ENCODE measurements at places on chromosomes 16 and 17.

GRCh38 chr16:30521476-30521872 lies 4.9 kb downstream of the ZNF768 start:
- DNase-seq, result no peak

GRCh38 chr16:73396556-73396955 lies 348.6 kb upstream of the ZFHX3 start:
- DNase-seq, result no peak

DNA sequence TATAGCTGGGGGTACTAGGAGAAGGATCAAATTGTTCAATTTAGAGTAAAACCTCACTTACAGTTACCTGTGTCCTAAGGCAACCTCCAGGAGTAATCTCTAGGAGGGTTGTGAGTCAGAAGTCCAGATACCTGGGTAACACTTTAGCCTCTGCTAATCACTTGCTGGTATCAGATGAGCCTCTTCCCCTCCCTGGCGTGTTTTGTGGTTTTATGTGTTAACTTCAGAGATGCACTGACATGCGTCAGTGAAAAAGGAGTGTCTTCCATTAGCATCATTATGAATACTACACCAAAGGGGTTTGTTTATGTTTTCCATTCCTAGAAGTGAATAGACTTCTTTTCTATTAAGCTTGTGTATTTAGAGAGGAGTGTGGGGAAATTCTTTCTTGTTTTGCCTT lies 208.2 kb downstream of the FTO start:
- peak; percentile 42 for DNase-seq

DNA sequence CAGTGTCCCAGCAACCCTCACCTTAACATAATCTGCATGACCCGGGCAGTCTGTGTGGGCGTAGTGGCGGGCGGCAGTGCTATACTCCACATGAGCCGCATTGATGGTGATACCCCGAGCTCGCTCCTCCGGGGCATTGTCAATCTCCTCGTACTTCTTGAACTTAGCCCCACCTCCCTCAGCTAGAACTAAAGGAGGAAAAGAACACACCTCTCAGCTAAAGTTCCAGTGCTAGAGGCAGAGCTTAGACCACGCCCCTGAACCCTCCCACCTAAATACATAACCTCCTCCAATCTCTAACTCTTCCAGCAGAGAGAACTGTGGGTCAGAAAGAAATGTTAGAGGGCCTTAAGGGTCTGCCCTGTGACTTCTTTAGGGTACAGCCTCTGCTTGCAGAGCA lies 855 bp downstream of the TUFM start:
- peak; percentile 57 for DNase-seq

DNA sequence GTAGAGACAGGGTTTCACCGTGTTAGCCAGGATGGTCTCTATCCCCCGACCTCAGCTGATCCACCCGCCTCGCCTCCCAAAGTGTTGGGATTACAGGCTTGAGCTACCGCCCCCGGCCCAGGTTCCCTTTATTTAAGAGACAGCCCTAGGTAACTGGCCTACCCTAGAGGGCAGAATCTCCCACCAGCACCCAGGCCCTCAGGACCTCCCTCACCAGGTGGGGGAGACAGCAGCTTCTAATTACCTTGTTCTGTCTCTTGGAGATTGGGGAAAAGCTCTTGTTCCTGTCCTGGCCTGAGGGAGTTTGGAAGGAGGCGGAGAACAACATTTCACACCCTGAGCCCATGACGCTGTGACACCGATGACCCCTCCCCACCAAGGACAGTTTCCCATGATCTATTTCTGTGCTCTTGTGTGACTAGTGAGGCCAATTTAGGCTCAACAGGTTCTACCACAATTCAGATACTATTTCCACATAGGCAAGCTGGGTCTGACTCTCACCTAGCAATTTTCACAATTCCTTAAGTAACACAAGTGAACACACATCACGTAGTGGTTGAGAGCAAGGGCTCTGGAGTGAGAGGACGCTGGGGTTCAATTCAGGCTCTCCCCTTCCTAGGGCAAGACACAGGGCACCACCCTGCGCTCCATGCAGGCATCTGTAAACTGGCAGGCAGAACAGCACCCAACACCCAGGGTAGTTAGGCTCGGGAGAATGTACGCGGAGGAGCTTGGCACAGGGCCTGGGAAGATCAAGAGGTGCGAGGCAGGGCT lies 20.4 kb downstream of the HDAC5 start:
- no peak for DNase-seq

DNA sequence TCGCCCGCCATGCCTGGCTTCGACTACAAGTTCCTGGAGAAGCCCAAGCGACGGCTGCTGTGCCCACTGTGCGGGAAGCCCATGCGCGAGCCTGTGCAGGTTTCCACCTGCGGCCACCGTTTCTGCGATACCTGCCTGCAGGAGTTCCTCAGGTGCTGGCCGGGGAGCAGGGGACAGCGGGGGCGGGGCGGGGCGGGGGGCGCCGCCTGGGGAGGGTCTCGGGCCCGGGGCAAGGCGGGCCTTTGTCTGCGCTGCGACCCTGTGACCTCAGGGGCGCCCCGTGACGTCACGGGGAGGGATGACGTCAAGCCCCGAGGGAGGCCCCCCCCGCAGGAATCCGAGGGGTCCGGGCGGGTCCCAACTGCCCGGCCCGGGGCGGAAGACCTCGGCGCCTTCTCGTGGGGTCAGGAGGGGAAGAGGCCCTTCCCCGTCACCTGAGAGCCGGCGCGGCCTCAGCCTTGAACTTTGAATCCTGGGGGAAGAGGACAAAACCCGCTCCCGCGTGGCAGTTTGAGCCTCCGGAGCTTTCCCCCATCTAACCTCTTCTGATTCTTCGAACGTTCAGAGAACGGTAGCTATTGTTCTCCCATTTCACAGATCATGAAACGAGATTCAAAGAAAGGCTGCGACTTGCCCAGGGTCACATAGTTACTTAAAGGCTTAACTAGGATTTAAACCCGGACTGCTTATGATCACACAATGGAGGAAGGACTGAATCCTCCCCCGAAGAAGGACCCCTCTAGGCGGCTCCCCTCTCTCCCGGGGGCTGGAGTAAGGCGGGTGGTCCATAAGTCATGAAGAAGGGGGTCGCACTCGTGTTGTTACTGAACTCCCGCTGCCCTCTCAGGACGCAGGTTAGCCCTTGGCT lies 527 bp downstream of the TRAF4 start:
- peak; percentile 76 for DNase-seq

DNA sequence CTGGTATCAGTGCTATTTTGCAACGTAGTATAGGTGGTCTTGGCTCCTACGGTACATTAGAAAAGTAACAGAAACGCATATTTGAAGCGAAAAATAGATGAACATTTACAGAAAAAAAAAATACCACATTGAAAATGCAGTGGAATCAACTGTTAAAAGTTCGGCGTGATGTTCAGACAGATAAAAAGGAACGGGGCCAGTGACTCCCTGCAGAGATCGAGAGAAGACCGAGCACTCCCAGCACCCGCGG lies 440 bp upstream of the ZNF778 start:
- no peak for DNase-seq

GRCh38 chr17:67635681-67636080 lies 82.1 kb upstream of the NOL11 start:
- no peak for DNase-seq

DNA sequence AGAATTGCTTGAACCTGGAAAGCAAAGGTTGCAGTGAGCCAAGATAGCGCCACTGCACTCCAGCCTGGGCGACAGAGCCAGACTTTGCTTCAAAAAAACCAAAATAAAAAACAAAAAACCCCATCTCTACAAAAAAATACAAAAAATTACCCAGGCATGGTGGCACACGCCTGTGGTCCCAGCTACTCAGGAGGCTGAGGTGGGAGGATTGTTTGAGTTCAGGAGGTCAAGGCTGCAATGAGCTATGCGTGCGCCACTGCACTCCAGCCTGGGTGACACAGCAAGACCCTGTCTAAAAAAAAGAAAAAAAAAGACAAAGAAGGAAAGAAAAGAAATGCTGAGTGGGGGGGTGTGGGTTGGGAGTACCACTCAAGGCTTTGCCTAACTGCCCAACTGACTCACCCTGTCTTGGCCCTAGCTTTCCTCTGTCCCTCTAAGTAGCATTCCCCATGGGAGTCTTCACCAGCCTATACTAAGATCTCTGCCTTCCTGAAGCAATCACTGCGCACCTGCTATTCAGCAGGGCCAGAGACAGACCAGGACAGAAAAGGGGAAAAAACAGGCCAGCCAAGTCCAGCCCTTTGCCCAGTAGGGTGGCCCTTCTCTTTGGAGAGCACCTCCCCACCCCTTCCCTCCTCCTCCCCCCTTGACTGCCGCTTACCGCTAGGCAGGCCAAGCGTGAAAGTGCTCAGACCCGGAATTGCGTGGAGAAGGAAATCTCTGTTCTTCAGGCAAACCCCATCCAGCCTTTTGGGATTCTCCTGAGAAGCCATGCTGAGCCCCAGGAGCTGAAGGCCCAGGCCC lies 45.8 kb downstream of the RTN4RL1 start:
- peak; percentile 79 for DNase-seq

DNA sequence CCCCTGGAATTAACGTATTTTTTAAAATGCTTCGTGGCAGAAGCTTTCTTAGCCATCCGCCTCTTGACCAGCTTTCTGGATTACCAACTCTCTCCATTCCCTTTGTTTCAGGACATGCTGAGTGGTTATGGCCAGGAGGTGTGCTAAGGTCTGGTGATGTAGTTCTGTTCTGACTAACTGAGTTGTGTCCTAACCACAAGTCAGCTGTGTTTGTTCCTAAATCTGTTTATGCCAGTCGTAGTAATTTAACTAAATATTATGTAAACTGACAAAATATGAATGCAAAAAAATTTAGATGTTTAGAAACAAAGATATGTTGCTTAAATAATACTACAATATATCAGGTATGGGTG lies 61.6 kb downstream of the MRTFB start:
- peak; percentile 67 for DNase-seq

GRCh38 chr16:3096362-3096761 lies 2.7 kb downstream of the ZSCAN10 start:
- no peak for DNase-seq

GRCh38 chr16:278863-279366 lies 1.5 kb upstream of the ARHGDIG start:
- DNase-seq, result peak; percentile 56

DNA sequence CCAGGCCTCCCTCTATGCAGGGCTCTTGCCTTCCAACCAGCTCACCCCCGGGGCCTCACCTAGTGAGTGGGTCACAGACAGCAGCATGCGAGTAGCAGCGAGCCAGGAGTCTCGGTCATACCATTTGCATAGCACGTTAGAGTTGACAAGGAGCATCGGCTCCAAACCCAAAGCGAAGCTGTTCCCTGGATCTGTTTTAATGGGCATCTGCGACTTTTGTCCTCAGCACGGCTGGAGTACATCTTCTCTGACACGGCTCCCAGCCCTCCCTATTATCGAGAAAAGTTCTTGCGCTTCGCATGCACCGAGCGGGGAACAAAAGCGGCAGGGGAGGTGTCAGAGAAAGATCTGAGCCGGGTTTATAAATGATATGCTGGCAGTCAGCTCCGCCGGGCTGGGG lies 253.3 kb downstream of the MAF start:
- no peak for DNase-seq

DNA sequence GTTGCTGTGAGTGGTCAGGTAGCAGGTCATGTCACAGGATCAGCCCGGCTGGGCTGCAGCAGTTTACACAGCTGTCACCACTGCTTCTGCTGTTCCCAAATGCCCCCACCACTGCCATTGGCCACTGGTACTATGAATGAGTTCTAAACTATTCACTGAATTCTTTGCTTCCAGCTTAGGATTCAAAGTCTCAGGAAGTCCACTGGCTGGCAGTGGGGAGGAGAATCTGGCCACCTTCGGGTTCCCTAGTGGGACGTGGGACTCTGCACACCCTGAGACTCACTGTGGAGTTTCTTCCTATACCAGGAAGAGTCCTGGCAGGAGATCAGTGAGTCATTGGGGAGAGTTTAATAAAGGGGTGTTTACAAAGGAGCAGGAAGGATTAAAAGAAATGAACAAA lies 6.9 kb downstream of the MT1X start:
- peak; percentile 22 for DNase-seq

DNA sequence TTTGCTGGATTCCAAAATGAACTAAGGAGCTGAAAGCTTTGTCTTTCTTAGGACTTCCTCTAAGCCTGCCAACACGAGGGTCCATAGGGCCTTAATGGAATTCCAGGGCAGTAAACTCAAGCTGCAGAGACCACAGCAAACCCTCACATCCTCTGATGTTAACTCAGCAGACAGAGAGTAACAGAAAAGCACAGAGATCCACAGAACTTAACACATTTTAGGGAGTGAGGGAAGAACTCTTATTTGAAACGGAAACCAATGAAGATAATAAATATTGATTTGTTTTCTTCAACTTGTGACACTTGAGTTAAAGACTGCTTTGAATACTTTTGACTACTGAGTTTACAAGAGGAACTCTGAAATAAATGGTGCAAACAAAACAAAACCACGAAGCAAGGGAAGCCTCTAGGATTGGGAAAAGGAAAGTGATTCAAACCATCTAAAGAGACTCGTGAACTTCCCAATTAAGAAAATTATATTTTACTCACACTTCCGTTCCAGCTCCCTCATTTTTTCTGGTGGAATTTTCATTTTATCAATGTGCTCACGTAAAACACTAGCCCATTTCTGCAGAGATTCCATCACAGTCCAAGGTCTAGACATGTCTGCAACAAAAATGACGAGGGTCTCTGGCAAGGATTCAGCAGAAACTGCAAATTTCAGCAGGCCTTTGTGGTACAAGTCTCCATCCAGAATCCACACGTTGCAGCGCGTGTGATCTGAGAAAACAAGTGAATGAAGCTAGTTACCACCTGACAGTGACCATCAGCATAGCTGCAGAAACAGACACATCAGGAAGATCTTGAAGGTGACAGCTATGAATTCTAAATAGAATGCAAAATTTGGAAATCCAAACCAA lies 9.2 kb downstream of the DYNC1LI2 start:
- DNase-seq, result no peak

GRCh38 chr17:82804442-82805191 lies 35.2 kb downstream of the ZNF750 start:
- DNase-seq, result no peak

DNA sequence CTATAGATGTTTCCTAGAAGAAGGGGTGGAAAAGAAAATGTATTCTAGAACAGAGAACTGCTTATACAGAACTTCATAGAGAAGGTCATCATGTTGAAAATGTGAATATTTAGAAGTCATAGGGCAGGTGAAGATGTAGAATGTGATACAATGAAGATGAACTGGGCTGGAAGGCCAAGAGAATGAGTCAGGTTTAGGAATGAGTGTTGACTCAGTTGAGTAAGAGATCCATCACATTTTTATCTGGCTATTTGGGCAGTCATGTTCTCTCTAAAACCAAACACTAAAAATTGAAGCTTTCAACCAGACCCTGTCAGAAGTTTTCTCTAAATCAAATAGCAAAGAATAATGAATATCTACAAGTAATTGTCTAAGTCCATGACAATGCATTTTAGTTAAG lies 660.5 kb downstream of the KCNJ2 start:
- no peak for DNase-seq

DNA sequence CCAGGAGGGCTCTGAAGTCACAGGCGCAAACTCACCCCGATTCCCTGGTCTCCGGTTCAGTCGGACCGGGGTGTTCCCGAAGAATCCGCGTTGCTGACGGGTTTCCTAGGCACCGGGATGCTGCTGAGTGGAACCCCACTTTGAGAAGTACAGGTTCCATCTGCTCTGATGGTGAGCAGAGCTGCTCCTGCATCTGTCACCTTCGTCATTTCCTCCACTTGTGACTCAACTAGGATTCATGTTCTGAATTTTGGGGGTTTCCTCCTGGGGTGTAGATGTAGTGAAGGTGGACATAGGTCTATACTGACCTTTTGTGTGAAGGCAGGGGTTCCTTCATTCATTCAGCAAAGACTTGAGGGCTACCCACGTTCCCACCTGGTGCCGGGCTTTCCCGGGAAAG lies 25.0 kb downstream of the LGALS3BP start:
- DNase-seq, result no peak

GRCh38 chr16:2713985-2714774 lies 5.8 kb downstream of the PRSS27 start:
- no peak for DNase-seq

- no peak for DNase-seq
Measured at GRCh38 chr17:64270885-64271284, 7.8 kb upstream of the TEX2 start.

Data from kidney tubule cell (primary cell).